ENCODE measurements at places on chromosomes 4 and X.

GRCh38 chr4:158530898-158531297, 9.2 kb downstream of the RXFP1 start:
- peaks cover 5% of the 10 kb centered on the region for H3K27me3 ChIP-seq
- H3K4me3 ChIP-seq: no peak overlapping the region
- H3K36me3 ChIP-seq: no peaks in the 10 kb centered on the region
- no peaks in the 10 kb centered on the region for H3K4me1 ChIP-seq
- DNase-seq: no peak

DNA sequence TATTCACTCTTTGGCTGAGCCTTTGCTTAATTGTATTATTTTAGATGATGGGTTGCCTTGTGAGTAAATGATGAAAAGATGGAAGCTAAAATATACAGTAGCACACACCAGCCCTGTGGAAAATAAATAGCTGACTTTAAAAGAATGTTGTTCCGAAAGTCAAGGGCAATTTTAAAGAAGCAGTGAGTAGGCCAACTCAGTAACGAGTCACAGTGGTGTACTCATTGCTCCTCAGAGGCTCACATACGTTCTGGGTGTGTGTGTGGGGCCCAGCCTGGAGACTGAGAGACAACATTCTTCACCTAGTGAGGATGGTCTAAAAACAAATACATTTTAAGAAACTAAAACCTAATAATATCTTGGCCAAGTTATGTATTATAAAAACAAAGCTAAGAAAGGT, 640.3 kb downstream of the TRIML1 start:
- DNase-seq: no peak
- no peaks in the 10 kb centered on the region for H3K4me1 ChIP-seq
- H3K4me3 ChIP-seq: no peak overlapping the region
- H3K36me3 ChIP-seq: no peaks in the 10 kb centered on the region

DNA sequence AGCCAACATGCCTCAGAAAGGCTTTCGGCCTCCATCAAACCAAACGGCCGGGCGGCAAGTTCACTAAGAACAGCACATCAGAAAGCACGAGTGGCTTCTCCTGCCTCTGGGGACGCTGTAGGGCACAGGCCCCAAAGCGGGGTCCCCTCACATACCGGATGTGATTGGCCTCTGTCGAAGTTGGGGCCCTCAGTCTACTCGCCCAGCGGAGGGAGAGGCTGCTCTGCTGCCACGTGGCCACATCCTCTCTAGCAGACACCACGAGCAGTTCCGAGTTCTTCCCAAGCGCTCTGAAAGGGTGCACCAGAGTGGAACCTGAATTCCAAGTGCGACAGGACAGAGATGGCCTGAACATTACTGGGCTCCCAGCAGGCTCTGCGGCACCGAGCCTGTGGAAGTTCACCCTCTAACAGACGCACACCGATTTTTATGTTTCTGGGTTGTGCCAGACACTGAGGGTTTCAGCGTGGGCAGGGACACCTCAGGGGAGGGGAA, 21.1 kb downstream of the NOP14 start:
- H3K27me3 ChIP-seq: no peaks in the 10 kb centered on the region
- no peak overlapping the region for H3K27ac ChIP-seq
- DNase-seq: no peak
- H3K36me3 ChIP-seq: no peaks in the 10 kb centered on the region
- peaks cover 2% of the 10 kb centered on the region for H3K4me1 ChIP-seq
- H3K4me3 ChIP-seq: no peak overlapping the region

- H3K27ac ChIP-seq: no peak overlapping the region
- H3K4me3 ChIP-seq: no peak overlapping the region
- no peaks in the 10 kb centered on the region for H3K27me3 ChIP-seq
- H3K4me1 ChIP-seq: peaks cover 7% of the 10 kb centered on the region
Observed at GRCh38 chr4:104901438-104901837, 245.2 kb upstream of the TET2 start.
